ENCODE measurements at places on chromosomes 16 and 17.

DNA sequence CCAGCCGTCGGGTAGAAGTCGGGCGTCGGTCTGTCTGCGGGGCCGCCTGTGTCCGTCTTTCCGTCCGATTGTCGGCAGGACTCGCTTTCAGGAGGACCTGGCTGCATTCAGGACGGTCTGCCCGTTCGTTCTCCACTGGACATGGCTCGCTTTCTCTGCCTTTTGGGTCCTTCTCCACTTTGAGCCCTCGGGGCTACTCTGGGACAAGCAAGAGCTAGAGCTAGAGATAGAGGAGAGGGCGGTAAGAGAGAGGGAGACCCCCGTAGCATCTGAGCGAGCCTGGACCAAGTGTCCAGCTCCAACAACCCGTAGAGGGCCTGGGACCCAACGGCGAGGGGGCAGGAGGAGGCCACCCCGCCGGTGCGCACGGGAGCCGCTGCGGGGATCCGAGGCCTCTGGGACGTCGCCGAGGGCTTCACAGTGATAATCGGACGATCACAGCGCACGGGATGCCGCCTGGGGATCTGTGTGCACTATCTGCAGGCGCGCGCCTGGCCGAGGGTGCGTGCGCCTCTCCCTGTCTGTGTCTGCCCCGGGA is 4.5 kb downstream of the TBX4 start:
- DNase-seq: no peak

GRCh38 chr16:66150698-66151482 is 215.6 kb upstream of the CDH5 start:
- DNase-seq: no peak

GRCh38 chr16:78639775-78640174 is 540.3 kb downstream of the WWOX start:
- DNase-seq: no peak

DNA sequence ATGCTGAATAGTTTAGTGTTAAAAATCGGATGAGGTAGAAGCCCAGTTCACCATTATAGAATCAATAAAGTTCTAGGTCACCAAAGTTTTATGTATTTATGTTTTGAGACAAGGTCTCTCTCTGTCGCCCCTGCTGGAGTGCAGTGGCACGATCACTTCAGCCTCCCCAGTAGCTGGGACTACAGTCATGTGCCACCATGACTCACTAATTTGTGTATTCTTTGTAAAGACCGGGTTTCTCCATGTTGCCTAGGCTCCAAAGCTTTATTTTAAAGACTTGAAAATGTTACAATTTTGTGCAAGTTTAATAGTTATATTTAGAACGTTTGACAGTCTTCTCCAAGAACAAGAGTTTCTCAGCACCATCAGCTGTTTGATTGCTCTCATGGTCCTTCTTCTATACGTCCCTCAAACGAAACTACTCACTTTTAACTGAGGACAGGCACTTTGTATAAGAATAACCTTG is 32.1 kb downstream of the NDE1 start:
- no peak for DNase-seq

DNA sequence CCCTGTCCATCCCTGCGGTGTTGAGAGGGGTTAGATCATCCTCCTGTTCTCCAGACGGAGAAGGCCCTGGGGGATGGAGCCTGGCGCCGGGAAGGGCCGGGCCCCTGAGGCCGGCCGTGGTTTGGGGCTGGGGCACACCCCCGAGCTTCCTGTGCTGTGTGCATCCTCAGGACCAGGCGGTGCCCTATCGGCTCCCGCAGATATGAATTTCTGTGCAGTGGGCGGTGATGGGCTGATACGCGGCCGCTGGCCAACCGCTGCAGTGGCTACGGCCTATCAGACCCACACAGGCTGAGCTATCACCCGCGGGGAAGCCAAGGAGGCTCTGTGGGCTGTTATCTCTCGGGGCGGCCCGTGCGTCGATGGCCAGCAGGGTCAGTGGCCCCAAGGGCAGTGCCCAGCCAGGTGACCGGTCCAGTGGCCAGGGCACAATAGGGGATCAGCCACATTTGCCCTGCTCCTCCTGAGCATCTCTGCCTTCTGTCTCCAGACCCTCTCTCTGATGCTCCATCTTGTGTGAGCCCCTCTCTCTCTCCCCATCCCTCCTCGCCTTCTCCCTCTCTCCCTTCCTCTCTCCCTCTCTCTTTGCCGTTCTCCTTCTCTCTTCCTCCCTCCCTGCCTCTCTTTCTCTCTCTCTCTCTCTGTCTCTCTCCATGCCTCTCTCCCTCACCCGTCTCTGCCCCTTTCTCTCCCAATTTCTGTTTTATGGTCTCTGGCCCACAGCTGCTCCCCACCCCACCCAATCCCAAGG is 38.7 kb downstream of the ZFPM1 start:
- DNase-seq: no peak

DNA sequence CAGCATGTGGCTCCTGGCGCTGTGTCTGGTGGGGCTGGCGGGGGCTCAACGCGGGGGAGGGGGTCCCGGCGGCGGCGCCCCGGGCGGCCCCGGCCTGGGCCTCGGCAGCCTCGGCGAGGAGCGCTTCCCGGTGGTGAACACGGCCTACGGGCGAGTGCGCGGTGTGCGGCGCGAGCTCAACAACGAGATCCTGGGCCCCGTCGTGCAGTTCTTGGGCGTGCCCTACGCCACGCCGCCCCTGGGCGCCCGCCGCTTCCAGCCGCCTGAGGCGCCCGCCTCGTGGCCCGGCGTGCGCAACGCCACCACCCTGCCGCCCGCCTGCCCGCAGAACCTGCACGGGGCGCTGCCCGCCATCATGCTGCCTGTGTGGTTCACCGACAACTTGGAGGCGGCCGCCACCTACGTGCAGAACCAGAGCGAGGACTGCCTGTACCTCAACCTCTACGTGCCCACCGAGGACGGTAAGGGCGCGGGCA is 645 bp downstream of the NLGN2 start:
- DNase-seq: no peak

DNA sequence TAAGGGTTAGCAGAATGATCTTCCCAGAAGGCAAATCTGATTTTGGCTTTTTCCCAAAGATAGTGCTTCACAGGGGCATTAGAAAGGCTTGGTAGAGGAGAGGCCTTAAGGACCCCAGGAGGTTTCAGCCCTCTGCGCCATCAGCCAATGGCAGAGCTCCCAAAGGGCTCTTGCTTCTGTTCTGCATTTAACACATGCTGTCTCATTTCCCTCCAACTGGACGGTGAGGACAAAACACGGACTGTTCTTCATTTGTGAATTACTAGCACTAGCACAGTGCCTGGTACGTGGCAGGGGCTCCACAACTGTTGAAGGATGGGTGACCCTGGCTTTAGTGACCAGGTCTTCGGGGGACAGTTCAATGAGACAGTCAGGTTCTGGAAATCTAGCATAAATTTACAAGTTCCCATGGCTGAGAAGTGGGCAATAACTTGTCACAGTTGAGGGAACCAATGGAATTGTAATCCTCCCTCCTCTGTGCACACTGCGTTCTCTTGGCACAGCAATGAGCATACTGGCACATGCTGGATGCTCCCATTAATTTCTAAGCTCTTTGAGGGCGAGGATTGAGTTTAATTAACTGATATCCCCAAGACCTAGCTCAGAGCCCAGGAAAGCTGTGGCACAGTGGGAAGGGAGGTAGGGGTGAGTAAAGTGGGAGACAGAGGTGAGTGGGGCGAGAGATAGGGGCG is 45.4 kb downstream of the COG7 start:
- DNase-seq: no peak

DNA sequence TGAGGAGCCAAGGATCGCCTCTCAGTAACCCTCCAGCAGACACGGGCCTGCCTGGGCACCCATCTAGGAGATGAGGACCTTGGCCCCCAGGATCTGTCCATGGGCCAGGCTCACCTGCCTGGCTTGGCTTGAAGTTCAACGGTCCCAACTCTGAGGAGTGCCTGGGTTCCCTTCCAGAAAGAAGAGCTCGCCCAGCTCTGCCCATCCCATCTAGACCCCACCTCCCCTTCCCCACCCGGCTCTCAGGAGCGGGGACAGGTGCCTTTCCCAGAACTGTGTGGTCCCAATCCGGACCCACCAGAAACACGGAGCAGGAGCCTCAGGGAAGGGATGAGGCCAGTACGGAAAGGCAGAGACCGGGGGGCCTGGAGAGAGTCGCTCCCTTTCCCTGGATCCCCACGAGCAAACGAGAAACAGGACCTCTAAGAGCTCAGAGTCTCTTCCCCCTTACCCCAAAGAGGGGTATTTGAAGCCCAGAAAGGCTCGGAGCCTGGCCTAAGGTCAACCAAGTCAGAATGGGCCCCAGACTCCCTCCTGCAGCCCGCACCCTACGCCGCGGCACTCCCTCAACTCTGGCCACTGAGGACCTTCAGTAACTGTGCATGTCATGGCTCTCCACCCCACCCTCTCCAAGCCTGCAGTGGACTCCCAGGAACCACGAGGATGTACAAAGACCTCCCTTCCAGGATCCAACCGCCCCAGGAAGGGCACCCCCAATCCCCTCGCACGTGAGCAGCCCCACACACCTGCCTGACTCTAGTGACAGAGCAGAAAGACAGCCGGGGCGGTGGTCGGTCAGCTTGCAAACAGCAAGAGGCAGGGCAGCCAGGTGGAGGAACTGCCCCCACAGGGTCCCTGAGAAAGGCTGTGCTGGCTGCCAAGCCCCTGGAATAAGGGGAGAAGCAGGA is 5.4 kb downstream of the CLUH start:
- DNase-seq: no peak

DNA sequence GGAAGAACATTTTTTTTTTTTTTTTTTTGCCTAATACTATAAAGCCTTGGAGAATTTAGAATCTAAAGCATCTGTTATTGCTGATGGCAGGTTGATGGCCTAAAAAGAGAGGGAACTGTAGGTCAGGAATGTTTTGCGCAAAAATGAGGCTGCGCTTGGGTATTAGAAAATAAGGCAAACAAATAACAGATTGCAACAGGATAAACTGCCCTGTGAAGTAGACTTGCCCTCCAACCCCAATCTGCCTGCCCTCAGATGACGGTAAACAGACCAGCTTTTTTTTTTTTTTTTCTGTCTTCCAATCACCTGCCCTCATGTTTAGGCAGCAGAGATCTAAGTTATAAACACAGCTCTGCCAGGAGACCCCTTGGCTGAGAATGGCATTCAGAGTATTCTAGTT is 3.8 kb upstream of the DHX8 start:
- no peak for DNase-seq

- DNase-seq: no peak
These were observed 217.4 kb upstream of the PSMD7 start for GRCh38 chr16:74079232-74079586.

GRCh38 chr17:79219208-79219935 is 144.7 kb downstream of the ENGASE start:
- no peak for DNase-seq

- DNase-seq: no peak
These were observed 100.1 kb downstream of the IRF8 start for GRCh38 chr16:85998868-85999729.

DNA sequence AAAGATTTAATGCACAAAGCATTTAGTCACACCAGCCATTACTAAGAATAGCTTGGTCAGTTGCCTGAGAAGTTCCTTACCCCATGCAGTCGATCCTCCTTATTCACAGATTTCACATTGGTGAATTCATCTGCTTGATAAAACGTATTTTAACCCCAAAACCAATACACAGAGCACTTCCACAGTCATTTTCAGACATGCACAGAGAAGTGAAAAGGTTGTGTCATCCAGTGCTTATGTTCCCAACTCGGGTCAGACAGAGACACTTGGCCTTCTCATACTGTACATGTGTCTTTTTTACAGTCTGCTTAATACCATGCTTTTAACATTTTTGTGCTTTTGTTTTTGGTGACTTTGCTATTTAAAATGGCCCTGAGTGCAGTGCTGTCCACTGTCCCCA is 219.7 kb downstream of the SPECC1 start:
- DNase-seq: no peak

- no peak for DNase-seq
These were observed 14.5 kb downstream of the ZFPM1 start for GRCh38 chr16:88467541-88467944.

DNA sequence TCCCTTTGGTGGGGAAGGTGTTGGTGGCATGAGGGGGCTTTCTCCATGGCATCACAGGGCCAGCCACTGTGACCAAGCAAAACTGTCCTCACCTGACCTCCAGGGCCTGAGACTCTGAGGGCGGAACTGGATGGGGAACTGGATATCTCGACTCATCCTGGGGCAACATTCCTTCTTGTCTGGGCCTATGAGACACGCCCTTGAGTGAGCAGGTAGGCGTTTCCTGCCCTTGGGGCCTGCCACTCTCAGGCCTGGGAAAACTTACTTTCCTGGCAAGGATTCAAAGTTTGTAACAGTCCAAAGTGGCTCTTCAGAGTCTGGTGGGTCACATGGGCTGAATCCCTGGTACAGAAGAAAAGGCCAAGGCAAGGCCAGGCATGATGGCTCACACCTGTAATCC is 9.6 kb downstream of the MT1X start:
- peak; percentile 66 for DNase-seq

DNA sequence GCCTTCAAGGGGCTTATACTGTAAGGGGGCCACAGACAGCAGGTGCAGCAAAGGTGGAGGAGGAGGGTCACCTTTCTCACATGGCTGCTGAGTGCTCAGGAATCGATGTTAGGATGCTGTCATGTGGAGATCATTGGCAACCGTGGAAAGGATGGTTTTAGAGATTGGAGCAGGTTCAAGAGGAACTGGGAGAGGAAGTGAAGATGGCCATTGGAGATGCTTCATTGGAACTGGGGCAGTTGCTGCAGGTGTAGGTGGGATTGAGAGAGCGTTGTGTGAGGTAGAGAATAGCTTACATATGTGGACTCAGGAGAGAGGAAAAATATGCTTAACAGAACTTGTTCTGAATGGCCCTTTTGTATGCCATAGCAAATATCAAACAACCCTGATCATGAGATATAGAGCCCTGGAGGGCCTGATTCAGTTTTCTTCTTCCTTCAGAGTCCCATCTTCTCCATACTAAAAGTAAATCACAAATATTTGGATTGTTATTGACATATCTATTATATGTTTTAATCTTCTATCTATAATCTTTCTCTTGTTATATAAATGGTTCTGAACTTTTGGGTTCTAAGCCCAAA is 40.8 kb downstream of the LDHD start:
- DNase-seq: no peak

- DNase-seq: no peak
These were observed 49.7 kb downstream of the TBC1D16 start for GRCh38 chr17:79985943-79986391.

- peak; percentile 66 for DNase-seq
These were observed 7.6 kb downstream of the CBFA2T3 start for GRCh38 chr16:88969361-88969831.

DNA sequence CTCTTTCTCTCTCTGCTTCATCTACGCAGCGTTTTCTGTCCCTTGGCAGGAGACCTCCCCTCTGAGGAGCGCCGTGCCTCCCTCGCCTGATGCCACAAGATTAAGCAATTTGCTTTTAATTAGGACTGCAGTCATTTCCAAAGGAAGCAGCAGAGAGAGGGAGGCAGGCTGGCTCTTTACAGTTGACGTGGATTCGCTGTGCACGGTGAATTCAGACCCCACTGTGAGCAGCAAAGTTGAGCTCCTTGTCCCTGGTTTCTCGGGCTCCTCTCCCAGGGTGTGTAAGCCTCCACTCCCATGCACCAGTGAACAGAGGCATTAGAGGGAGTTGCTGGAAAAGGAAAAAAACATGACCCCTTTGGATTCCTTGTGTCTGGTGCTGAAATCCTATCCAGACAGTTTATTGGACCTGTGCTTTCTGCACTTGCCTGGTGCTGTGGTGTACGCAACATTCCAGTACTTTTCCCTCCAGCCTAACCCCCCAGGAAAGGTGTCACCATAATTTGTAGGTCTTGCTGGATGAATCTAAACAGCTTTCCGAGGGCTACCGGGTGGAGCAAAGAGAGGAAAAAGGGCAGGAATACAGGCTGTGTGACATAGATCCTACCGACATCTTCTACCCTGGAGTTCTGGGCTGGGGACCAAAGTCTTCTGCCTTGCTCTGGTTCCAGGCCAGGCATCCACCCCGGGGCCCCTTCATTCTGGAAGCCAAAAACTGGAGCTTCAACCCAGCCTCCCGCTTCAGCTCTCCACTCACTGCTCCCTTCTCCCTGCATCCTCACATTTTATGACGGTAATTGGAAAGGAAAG is 171.0 kb downstream of the MAF start:
- DNase-seq: no peak

Data from iPS-NIHi11 (cell line).